ENCODE measurements at places on chromosomes 3 and 15.

GRCh38 chr3:126184465-126185000, 4.1 kb upstream of the ALDH1L1 start:
- no peak for DNase-seq

DNA sequence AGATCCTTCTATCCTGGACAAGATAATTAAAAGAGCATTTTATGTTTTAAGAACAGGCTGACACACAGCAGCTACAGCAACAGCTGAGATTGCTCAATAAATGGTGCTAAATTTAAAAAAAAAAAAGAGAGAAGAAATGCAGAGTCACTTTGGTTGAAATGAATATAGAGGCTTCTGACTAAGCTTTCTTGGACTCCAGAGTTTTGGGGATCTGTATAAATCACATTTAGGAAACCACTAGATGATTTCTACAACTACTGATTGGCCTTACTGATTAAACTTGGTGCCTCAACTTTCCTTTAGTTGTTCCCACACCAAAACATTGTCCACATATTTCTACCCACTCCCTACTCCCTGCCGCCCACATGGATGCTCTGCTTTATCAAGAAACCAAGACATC, 132.9 kb upstream of the ZBTB20 start:
- DNase-seq = no peak

DNA sequence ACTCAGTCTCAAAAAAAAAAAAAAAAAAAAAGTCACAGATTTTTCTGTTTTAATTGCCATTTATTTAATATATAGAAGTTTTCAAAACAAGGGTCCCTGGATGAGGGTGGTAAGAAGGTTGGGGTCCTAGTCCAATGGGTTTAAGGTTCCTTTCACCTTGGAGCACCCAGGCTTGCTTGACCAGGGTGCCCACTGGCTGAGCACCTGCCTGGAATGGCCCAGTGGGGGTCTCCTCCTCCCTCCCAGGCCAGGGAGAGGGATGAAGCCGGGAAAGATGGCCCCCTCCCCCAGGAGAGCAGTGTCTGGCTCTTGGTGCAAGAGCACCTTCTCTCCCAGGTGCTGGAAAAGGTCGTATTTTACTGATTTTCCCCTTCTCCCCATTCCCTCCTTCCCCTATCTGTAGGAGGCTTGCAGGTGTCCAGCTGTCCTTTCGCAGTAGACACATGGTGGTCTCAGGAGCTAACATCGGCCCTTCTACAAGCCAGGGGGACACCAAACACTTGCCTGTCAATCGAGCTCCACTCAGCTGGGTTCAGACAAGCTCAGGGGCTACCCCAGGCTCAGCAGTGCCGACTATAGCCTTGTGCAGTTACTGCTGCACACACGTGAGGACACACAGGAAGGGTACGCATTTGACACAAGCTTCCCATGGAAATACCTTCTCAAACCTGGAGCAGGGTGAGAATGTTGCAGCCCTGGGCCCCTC, 112.3 kb upstream of the KLF13 start:
- no peak for DNase-seq

DNA sequence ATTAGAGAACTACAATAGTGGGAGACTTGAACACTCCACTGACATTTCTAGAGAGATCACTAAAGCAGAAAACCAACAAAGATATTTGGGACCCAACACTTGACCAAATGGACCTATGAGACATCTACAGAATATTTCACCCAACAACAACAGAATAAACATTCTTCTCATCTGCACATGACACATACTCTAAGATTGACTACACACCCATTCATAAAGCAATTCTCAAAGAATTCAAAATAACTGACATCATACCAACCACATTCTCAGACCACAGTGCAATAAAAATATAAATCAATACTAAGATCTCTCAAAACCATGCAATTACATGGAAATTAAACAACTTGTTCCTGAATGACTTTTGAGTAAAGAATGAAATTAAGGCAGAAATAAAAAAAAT, 473.7 kb downstream of the LPP start:
- DNase-seq = no peak

- DNase-seq = no peak
Measured at GRCh38 chr3:65048151-65048550, 360.4 kb upstream of the ADAMTS9 start.

GRCh38 chr3:126394977-126395321, 240 bp downstream of the CFAP100 start:
- no peak for DNase-seq

- no peak for DNase-seq
Measured at GRCh38 chr3:15350141-15350540, 17.8 kb upstream of the SH3BP5 start.

- DNase-seq = no peak
Measured at GRCh38 chr3:8166014-8166413, 335.6 kb upstream of the LMCD1 start.

DNA sequence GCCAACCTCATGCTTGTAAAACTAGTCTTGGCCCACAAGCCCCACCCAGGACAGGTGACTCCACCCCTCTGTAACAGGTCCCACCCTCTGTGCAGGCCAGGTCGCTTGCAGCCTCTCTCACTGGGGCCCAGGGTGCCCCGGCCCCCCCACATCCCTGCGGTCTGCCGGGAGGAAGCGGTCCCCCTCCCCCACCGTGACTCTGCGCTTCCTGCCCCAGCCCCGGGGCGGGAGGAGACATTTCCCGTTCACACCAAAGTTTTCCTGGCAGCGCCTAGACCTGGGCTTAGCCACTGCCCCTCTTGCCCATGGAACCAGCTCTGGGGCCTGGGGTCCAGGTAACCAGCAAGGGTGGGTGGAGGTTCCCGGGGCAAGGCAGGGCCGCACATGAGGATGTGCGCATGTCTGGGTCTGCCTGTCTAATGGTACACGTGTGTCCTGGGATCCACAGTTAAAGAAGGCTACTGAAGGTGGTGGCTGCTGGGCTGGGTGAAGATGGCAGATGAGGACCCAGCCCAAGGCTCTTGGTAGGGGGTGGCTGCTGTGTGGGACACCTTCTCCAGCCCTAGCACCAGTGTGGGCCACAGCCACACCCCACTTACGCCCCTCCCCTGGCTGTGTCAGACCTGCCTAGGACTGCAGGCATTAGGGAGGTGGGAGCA, 8.4 kb downstream of the NBEAL2 start:
- no peak for DNase-seq

GRCh38 chr3:106261915-106262683, 393.3 kb upstream of the CBLB start:
- no peak for DNase-seq

DNA sequence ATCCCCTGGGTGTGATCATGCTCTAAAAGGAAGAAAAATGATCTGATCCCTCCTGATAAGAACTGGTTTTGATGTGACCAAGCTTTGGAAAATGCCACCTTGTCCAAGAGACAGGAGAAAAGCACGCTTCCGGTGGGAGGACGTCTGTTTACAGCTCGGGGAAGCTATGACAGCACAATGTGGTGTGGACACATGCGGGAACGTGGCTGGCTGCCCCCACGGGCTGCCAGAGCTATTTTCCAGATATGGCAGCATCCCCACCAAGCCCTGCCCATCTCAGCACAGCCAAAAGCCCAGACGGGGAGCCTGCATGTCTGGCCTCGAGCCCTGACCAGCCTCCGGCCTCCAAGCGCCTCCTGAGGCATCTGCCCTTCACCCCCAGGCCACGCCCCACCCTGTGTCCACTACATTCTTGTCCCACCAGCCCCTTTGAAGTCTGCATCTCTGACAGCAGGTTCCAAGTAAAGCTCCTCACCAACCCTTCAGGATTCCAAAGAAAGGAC, 63.2 kb upstream of the HRH1 start:
- no peak for DNase-seq

DNA sequence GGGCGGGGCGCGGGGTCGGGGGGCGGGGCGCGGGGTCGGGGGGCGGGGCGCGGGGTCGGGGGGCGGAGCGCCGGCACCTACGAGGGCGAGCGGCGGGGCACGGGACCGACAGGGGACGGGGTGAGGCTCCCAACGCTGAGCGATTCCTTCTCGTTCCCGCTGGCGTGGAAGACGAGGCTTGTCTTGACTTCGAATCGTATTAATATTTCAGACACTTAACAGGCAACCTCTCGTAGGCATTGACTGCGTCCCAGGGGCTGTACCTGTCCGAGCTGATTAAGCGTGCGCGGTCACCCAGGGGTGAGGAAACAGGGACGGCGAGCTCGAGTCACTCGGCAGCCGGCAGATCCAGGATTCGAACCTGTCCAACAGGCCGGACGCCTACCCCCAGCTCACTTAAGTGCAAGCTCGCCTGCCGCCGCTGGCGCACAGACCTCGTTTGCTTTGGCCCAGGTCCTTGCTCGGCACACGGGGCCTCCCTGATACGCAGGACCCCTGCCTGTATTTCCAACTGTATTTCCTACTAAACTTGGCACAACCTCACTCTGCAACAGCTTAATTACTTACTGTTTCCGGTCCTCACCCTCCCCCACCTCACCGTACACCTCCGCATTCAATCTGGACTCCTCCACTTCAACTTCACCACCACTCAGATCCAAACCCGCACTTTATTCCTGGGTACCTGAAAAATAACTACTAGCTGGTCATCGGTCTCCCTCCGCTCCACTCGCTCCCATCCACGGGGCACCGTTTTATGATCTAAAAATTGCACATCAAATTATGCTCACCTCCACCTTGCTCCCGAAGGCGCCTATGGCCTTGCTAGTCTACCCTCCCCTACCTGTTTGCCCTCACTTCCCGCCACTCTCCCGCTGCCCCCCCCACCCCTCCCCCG, 722 bp upstream of the ZXDC start:
- peak; percentile 84 for DNase-seq

GRCh38 chr3:117586161-117586560, 876.6 kb downstream of the TUSC7 start:
- DNase-seq = no peak

- DNase-seq = no peak
Measured at GRCh38 chr3:142768338-142768737, 44.5 kb downstream of the TRPC1 start.

DNA sequence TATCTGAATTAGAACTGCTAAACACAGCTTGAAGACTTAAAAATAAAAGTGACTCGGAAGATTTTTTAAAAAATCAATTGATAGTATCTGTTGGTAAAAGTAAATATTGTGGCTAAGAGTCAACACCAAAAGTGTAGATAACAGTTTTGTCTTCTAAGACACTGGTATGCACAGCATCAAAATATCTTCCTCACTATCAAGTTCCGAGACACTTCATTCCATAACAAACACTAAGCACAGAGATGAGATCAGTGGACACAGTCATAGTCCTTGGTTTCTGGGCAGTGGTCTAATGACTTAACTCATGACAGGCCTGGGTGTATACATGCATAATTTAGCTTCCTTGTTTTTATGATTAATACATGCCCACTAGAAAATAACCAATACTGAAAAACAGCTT, 63.2 kb downstream of the PXYLP1 start:
- no peak for DNase-seq

DNA sequence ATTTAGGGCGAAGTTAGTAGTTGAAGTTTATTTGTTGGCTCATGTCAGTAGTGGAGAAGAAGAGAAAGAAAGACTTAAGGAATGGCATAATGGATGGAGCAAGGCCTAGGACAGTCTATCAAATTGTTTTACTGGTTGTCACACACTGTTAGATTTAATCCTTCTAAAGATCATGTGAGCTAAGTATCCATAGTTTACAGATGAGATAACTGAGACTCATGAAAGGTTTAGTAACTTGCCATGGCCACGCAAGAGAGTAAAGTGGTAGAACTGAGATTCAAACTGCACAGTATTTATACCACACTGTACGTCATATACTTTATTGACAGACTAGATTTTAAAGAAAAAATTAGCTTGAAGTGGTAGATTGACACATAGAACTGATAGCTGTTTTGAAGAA, 11.4 kb downstream of the SPRED1 start:
- DNase-seq = no peak
